Spleen (tissue), 13 donors: ENCODE measurements at places on chromosomes 7 and 10. TPM values are rescaled to one million over a fixed set of nuclear protein-coding genes. Genes with fewer than 3 reads are reported as not detected.

The ANKRD61 gene
- polyA plus RNA-seq = 0.13 TPM

The LRRD1 gene
- not detected for polyA plus RNA-seq

The CEP55 gene
- 1.0 TPM for polyA plus RNA-seq

The PKD1L1 gene
- polyA plus RNA-seq = 0.41 TPM

The EZH2 gene
- polyA plus RNA-seq = 5.0 TPM

The SPDYE11 gene
- polyA plus RNA-seq = not detected

The PLPP4 gene
- not detected for polyA plus RNA-seq

The CFAP43 gene
- 0.30 TPM for polyA plus RNA-seq

The SYCE1 gene
- polyA plus RNA-seq = 1.5 TPM

The AZGP1 gene
- 2.3 TPM for polyA plus RNA-seq

The SEMA3E gene
- polyA plus RNA-seq = not detected
